ENCODE measurements at places on chromosomes 5 and 9.

DNA sequence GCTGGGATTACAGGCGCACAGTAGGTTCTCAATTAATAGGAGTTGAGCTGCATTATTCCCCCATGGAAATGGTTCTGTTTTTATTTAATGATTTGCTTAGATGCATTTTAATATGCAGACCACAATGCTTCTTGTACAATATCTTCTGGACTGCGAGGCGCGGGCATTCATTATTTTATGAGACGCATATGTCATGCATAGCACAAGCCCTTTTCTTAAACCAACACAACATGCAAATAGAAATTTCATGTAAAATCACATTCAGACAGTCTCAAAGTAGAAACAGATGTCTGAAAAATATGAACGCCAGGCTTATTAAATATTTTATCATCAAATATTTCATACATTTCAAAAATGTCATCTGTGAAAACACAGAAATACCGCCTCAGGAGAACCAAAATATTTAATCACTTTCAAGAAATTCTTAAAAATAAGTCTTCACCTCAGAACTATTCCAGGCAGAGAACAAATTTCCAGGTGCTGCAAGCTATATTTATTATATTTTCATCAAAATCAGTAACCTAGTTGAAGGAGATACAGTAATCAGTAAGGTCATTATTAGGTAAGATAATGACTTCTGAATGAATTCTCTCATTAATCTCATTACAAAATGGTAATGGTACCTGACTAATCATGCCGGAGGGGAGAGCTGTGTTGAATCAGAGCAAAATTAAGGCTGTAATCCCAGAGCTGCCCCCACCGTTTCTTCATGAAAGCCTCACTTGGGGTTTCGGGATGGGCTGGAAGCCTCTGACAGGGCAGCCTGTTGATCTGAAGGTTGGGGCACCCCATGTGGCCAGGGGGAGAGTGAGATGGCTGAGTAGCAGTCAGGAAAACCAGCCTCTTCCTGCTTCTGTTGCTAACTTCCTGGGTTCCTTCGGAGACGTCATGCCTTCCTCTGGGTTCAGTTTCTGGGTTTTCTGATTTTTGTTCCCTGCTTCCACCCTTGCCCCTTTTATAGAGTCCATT is 133.9 kb upstream of the ZNF618 start:
- no peak for DNase-seq

GRCh38 chr9:65432722-65433323 is 147.8 kb upstream of the FOXD4L5 start:
- DNase-seq = no peak

DNA sequence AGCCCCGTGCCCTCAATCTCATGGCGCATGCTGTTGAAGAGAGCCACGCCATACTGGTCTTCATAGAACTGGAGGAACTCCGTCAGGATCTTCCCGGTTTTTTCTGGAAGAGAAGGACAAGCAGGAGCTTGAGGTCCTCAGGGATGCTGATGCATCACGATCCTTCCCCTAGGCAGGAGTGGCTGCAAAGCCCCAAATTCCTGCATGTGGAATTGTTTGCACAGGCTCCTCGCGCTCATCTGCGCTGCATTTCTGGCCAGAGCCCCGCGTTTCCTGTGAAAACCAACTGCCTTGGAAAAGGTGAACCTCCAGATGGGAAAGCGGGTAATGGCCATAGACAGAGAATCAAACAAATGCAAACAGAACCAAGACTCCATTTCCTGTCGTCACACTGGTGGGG is 80.4 kb downstream of the LRSAM1 start:
- DNase-seq = no peak

- DNase-seq = no peak
Measured at GRCh38 chr5:39256477-39257235, 37.3 kb upstream of the FYB1 start.

- DNase-seq = no peak
Measured at GRCh38 chr9:87909310-87910041, 8.3 kb upstream of the SPATA31C1 start.

DNA sequence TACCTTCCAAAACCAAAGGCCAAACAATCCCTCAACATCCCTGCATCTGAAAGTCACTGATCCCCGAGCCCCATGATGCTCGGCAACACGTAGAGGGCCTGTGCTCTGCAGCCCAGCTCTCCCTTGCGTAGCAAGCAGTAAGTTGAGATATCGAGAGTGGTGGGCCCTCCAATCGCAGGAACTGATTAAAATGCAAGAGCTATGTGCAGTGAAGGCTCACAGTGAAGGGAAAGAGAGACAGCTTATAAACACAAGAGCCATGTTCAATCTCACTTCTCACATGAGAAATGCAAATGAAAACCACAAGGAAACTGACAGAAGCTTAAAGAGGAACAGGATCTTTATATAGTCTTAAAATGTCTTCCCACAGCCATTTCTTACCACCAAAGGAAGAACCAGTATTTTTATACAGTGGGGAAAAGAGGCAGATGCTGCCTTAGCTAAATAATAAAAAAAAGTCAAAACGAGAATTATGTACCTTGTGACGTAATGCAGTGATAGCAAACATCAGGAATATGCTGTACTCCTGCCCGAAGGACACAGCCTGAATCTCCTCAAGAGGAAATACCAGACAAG is 24.6 kb downstream of the TTF1 start:
- no peak for DNase-seq

- no peak for DNase-seq
Measured at GRCh38 chr9:122127396-122127798, 32.2 kb downstream of the NDUFA8 start.

GRCh38 chr9:130845901-130846481 is 10.9 kb downstream of the ABL1 start:
- DNase-seq = no peak

GRCh38 chr5:173318881-173319620 is 9.2 kb downstream of the STC2 start:
- no peak for DNase-seq

- DNase-seq = peak; percentile 43
Measured at GRCh38 chr5:43555895-43556606, 826 bp downstream of the PAIP1 start.

GRCh38 chr9:135321580-135321979 is 158.0 kb upstream of the PPP1R26 start:
- DNase-seq = no peak

- DNase-seq = peak; percentile 60
Measured at GRCh38 chr9:33466565-33467495, 6.9 kb downstream of the NOL6 start.

GRCh38 chr9:18189871-18190670 is 283.9 kb upstream of the ADAMTSL1 start:
- no peak for DNase-seq

DNA sequence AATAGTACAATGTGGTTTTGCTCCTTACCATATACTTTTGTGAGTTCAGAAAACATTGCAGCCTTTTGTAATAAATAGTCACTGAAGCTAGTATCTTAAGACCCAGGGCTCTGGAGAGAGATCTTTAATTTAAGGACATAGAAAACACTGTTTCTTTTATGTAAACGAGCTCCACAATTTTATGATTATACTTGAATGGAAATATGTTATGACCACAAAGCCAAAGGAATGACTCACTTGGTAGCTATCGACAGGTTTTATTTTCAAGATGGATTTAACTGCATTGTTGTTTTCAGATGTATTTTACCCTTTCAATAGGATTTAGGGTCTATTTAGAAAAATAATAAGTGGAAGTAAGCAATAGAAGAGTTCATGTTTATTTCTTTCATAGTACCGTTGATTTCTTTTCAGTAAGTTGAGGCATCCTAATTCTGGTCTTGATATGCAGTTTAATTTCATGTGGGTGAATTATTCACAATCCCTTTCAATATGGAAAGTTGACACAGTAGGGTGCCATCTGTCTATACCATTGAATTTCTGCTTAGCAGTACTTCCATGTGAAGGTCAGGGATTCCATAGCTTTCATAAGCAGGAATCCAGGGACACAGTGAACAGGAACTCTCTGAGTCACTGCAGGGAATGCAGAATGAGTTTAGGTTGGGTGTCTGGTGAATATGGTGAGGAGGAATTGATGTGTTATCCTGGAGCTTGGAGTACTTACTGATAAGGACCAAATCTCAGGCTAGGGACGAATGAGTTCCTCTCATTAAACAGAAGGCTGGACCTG is 157.6 kb downstream of the CD180 start:
- no peak for DNase-seq

- no peak for DNase-seq
Measured at GRCh38 chr9:112130997-112131396, 44.1 kb downstream of the SUSD1 start.

- no peak for DNase-seq
Measured at GRCh38 chr9:81874931-81875330, 53.3 kb upstream of the SPATA31D4 start.

DNA sequence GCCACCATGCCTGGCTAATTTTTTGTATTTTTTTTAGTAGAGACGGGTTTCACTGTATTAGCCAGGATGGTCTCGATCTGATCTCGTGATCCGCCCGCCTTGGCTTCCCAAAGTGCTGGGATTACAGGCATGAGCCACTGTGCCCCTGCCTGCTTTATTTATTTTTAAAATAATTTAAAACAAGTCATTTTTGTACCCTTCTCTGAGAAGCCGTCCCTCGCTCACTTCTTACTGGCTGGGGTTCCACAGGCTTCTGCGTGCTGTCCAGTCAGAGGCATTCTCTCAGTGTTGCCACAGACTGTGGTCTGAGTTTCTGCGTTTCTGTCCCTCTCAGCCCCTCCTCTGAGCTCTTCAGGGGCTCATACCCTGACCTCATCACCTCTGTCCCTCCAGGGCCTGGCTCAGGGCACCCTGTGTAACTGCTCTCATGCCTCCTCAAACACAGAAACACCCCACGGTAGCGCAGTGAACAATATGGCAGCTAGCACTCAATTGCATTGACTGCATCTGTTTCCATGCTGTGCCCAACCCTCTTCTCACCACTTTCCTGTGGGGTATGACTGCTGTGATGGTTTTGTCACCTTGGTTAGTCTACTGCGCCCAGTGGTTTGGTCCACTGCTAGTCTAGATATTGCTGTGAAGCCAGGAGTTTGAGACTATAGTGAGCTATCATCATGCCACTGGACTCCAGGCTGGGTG is 44.3 kb upstream of the SH3PXD2B start:
- DNase-seq = no peak

- no peak for DNase-seq
Measured at GRCh38 chr5:135227064-135228022, 171.7 kb downstream of the MACROH2A1 start.

- no peak for DNase-seq
Measured at GRCh38 chr5:35762368-35762767, 94.3 kb upstream of the IL7R start.

DNA sequence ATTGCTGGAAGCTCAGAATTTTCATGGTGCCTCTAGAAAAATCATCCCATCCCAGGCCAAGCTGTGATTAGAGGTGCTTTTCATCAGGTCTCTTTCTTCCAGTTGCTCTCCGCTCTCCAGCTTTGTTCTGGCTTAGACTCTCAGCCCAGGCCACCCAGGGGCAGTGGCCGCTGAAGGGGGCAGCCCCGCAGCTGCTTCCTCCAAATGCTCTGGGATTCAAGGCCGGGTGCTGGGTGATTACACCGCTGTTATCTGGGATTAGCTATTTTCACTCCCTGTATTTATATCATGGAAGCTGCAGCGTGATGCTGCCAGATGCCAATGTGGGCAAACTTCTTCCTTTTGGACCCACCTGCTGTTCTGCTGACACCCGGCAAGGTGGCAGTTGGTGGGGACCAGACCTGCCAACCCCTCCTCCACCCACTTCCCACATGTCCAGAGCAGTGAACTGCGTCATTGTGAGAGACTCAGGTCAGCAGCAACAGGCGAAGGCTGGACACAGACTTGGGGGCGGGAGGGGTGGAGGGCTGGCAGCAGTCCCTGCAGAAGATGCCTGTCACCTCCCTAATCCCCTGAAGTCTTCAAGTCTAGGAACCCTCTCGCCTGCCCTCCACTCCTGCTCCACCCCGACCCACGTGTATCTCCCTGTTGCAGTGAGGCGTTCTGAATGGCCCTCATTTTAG is 33.9 kb upstream of the NKX2-5 start:
- DNase-seq = no peak

DNA sequence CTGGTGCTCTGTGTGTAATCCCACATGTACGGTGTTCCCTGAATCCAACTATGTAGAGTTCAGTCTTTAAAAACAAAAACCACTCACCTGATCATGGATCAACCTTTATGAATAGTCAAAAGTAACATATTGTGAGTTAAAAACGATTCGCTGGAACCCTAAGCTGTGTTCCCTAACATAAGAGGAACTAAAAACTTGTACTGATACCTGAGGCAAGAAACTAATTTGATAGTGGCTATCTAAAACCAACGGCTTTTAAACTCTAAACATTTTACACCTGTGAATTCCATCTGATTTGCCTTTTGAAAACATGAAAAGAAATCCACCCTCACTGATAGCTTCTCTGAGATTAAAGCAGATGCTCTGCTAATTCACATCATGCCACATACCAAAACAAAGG is 101.5 kb downstream of the DEPDC1B start:
- no peak for DNase-seq

- DNase-seq = no peak
Measured at GRCh38 chr9:37798677-37799076, 1.9 kb upstream of the DCAF10 start.

- no peak for DNase-seq
Measured at GRCh38 chr5:116032991-116033390, 719 bp downstream of the ARL14EPL start.

GRCh38 chr9:135344915-135345500 is 134.6 kb upstream of the PPP1R26 start:
- no peak for DNase-seq

GRCh38 chr5:77133061-77133758 is 46.1 kb upstream of the ZBED3 start:
- DNase-seq = no peak

- no peak for DNase-seq
Measured at GRCh38 chr9:81389569-81389993, 299.8 kb downstream of the TLE1 start.

Data from activated CD4-positive, alpha-beta T cell treated with anti-CD3 and anti-CD28 coated beads for 24 hours (primary cell).